ENCODE measurements at places on chromosomes 2 and 18.

GRCh38 chr2:183255411-183255810 lies 131.2 kb downstream of the NUP35 start:
- DNase-seq: no peak

DNA sequence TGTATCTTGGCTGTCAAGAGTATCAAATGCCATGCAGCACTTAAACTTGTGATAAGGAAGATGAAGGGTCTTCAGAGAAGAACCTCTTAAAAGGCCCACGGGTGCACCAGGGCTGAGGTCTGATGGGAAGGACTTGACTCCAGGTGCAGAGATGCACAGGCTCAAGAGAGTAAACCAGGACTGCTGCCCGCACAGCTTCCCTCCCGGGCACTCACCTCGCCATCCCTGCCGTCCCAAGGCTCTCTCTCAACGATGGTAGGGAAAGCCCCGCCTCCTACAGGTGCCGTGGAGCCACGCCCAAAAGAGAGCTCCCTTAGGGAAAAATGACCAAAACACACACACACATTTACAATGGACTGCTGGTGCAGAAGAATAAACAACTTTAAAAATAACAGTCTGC lies 27.9 kb downstream of the PDIA6 start:
- no peak for DNase-seq

DNA sequence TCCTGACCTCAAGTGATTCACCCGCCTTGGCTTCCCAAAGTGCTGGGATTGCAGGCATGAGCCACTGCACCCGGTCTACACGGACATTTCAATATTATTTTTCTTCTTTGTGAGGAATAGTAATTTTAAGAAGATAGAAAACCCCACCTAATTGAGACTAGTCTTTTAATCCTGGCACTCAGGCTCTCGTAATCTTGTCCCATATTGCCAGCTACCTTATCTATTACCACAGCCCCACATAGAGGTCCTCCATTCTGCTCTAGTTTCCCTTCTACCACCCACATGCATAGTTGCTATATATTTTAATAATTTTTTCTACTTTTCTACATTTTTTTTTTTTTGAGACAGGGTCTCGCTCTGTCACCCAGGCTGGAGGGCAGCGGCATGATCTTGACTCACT lies 9.5 kb upstream of the USP14 start:
- no peak for DNase-seq

GRCh38 chr2:44244135-44244871 lies 31.0 kb upstream of the SLC3A1 start:
- peak; percentile 82 for DNase-seq

GRCh38 chr2:147636886-147637285 lies 207.9 kb upstream of the ACVR2A start:
- DNase-seq: no peak

DNA sequence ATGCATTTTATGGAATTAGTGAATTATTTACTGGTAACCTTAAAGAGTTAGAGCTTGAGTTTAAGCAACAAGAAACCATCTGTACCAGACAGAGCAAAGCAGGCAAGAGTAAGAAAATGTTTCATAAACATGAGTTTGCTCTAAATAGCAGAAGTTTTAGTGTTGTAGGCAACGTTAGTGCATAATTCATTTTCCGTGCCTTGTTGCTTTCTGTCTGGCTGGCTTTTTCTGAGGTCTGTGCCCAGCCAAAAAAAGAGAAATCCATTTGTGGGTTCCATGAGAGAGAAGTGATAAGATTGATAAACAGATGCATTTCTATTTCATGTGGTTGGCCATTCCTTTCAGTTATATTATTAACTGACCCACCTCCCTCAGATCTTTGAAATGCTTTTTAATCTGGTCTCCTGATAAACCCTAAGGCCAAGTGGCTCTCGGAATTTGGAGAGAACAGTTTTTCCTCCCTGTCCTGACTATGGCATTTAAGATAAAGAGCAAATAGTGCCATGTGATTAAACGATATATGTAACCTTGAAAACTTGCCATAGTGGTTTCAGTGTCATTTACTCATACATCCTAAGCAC lies 139.5 kb upstream of the LMAN1 start:
- DNase-seq: no peak

GRCh38 chr2:215693193-215693998 lies 257.5 kb upstream of the FN1 start:
- peak; percentile 88 for DNase-seq

DNA sequence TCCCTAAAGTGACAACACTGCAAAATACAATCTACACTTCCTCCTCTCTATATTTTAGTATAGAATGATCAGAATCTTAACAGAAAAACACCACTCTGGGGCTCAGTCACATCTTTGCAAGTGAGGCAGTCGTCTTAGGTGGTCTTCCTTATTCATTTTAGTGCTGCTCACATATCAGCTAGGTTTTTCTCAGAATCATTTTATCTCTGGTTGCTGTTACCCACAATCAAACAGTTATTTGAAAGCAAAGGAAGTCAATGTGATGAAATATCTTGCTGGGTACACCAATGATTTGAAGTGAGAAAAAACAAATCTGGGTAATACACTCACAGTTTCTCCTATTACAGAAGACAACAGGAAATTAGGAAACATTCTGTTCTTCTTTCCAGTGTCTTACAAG lies 275.2 kb downstream of the DSEL start:
- peak; percentile 24 for DNase-seq

GRCh38 chr2:132824716-132825115 lies 154.7 kb upstream of the LYPD1 start:
- DNase-seq: peak; percentile 33

DNA sequence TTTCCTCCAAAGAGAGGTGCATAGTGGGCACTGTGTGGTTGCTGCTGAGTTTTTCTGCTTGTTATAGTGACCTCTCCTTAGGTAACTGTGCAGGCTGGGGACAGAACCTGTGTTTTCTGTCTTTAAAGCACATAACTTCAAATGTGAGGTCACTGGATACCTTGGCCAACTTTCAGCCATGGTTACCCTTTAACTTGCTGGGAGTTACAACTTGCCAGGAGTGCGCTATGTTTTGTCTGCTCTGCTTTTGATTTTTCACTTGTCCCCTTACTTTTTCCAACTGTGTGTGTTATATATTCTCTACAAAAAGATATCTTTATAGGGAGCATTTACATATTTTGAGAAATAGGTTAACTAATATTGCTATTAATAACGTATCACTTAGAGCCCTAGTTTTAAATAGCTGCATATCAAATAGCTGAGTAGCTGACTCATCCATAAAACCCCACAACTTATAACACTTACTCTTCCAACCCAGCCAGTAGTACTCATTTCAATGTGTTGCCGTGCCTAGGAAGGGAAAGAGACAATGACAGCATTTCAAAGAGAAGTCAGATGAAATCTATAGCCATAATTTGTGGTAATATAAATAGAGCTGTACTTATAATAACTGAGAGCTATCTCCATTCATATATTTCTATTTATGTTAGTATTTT lies 51.6 kb downstream of the DPP4 start:
- peak; percentile 53 for DNase-seq
